ENCODE measurements at places on chromosomes 16 and 17.
A peak's percentile ranks its signal among the peaks of the same experiment; 100 is the strongest.

- no peak for DNase-seq
Observed at GRCh38 chr17:3049705-3050295, 13.6 kb downstream of the OR1D5 start.

DNA sequence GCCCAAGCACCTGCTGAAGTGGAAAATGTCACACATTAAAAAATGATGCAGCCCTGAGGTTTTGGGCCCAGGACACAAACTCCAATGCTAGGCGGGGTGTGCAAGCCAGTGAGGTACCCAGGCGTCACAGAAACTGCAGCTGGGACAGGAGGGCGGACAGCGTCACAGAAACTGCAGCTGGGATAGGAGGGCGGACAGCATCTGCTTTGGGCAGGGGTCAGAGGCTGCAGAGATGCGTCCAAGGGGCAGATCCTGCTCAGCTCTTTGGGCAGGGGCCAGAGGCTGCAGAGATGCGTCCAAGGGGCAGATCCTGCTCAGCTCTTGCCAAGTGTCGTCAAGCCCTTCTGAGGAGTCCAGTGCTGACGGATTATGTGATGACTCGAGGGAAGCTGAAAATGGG lies 43.9 kb upstream of the RCVRN start:
- DNase-seq, result no peak

GRCh38 chr17:34445101-34445500 lies 82.1 kb upstream of the CCL1 start:
- no peak for DNase-seq

DNA sequence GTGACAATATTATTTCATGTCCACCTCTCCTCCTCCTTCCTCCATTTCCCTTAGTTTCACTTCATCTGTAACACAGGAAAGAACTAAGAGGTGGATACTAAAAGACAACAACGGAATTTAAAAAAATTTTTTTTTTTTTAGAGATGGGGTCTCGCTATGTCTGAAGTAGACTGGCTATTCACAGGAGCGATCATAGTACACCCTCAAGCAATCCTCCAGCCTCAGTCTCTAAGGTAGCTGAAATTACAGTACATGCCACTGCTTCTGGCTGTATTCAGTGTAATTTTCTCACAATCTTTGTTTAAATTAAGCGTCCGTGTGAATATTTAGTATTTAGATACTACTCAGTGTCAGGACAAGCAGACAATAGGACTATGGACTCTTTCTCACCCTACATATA lies 35.6 kb downstream of the FBXL20 start:
- DNase-seq, result no peak

GRCh38 chr16:85363881-85364280 lies 249.2 kb upstream of the GSE1 start:
- no peak for DNase-seq

- no peak for DNase-seq
Observed at GRCh38 chr17:12637015-12637414, 28.7 kb upstream of the MYOCD start.

- peak; percentile 54 for DNase-seq
Observed at GRCh38 chr17:79393358-79394052, 217.3 kb downstream of the RBFOX3 start.

DNA sequence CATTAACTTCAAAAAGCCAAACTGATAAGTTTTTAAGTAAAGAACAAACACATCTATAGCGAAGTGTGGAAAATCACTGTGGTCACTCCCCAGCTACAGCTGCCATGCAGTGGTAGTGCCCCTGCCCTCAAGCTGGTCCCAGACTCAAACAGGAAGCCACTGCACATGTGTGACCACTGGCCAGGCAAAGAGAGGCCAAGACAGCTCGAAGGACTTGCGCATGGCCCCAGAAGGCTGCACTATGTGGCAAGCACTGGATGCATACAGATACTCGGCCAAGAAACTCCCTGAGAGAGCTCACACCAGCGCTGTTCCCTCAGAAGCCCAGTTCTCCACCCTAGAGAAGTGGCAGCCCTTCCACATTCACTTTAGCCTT lies 82.4 kb downstream of the ANKRD11 start:
- no peak for DNase-seq

DNA sequence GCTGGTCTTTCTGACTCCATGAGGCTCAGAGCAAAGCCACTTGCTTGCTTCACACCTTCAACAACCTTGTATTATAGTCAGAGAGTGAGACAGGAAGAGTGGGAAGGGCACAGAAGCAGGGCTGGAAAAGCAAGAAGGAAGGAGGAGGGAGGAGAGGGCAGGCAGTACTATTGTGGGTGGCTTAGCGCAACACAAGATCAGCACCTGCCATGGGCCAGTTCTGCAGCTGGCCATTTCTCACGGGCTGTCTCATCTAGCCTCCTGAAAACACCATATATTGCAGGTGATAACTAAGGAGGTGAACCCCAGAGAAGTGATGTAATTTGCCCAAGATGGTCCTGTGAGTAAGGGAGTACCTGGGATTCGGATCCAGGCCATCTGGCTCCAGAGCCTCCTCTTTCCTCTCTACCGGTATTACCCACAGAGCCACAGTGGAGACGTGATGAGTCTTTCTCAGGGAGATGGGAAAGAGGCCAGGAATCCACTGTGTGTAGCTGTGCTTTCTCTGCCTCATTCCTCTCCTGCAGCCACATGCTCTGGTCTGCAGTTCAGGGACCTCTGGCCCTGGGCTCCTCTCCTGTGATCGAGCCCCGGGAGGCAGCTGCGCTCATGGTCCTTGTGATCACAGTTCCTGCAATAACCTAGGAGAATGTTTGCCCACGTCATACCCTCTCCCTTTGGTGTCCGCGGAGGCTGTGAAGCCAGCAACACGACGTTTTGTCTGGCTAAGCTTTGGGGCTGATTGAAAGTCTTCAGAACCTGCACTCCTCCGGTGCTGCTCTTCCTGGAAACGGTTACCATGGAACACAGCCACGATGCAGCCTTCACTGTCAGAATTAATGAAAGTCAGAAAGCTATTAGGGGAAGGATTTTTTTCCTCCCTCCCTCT lies 178.1 kb upstream of the CCL2 start:
- no peak for DNase-seq

DNA sequence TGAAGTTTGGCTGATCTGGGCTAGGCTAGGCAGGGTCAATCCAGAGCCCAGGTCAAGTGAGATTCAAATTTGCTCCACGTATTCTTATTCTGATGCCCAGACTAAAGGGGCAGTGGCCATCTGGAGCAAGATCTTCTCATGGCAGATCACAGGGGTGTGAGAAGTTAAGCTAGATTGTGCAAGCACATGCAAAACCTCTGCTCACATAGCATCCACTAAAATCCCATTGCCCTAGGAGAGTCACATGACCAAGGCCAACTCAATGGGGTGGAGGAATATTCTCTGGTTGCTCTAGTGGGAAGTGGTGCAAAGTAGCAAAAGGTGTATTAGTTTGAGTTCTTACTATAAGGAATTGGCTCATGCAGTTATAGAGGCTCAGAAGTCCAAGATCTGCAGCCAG lies 318.4 kb upstream of the ASIC2 start:
- no peak for DNase-seq

DNA sequence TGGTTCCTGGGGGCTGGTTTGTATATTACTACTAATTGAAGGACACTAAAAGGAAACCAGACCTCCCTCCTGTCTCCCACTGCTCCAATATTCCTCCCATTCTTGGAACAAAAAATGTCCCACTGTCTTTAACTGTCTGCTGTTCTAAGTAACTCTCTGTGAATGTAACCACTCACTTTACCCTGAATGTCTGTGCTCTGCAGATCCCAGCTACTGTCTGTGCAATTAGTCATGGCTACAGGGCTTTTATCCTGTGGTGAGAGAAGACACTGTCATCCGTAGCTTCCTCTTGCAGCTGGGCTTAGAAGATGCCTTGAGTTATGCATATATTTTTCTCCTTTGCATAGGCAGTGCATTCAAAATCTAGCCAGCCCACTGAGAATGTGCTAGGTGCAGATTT lies 853.8 kb downstream of the CDH8 start:
- DNase-seq, result no peak

GRCh38 chr17:44376124-44376523 lies 12.5 kb upstream of the FAM171A2 start:
- DNase-seq, result no peak

DNA sequence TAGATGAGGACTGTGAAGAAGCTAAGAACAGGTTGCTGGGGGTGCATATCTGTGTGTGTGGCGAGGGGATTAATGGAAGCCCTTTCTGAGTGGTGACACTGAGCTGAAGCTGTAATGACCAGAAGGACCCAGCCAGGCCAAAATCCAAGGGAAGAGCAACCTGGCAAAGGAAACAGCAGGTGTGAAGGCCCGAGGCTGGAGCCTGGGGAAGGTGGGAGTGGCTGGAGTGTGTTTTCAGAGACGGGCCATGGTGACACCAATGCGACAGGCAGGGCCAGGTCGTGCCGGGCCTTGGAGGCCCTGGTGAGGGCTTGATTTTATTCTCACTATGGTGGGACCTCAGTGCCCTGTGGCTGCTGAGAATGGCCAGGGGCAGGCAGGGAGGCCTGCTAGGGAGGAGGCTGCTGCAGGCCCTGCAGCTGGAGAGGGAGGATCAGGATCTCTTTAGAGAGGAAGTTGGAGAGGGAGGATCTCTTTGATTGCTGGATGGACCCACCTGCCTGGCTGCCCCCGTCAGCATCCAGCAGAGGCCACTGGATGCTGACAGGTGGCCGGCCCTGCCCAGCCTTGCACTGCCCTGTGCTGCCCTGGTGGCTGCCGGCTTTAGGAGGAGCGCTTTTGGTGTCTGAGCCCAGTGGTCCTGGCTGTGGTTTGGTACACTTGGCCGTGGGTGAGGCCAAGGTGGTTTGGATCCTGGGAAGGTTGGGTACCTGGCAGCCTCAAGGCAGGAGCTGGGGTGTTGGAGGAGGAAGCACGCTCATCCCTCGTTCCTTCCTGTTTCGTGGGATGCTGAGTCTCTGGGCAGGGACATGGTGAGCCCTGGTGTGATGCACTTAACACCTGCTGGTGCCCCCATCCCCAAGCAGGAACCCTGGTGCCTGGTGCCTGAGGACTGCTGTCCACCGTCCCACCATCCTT lies 188.3 kb downstream of the SEC14L1 start:
- peak; percentile 15 for DNase-seq

- DNase-seq, result peak; percentile 66
Observed at GRCh38 chr17:73591296-73592078, 52.8 kb downstream of the SDK2 start.

DNA sequence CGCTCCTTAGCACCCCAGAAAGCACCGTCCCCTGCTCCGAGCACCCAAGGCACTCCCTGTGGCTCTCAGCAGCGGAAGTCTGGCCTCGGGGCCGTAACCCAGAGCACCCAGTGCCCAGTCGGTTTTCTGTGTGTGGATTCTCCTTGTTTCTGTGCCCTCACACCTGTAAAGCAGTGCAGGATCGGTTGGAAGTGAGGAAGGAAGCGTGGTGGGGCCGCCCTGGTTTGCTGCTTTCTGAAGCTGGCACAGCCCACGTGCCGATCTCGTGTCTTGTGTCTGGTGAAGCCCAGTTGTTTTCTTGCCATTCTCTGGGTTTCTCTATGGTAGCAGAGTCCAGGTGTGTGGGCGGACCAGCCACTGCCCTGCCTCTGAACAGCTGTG lies 3.7 kb downstream of the ACSF3 start:
- DNase-seq, result no peak

DNA sequence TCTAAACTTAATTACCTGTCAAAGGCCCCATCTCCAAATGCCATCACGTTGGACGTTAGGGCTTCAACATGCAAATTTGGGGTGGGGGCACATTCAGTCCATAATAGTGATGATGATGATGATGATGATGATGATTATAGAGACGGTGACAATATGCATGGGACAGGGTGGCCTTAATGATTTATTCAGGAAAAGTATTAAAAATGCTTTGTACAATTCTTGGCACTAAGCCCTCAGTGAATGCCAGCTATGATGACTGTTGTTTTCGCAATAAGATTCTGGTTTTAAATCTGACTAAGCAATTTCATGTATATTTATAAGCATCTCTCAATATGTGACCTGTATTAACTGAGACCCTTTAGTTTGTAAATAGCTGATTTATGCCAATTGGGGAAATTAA lies 106.3 kb downstream of the C16orf95 start:
- no peak for DNase-seq

GRCh38 chr17:27295945-27296344 lies 2.0 kb downstream of the WSB1 start:
- DNase-seq, result no peak

DNA sequence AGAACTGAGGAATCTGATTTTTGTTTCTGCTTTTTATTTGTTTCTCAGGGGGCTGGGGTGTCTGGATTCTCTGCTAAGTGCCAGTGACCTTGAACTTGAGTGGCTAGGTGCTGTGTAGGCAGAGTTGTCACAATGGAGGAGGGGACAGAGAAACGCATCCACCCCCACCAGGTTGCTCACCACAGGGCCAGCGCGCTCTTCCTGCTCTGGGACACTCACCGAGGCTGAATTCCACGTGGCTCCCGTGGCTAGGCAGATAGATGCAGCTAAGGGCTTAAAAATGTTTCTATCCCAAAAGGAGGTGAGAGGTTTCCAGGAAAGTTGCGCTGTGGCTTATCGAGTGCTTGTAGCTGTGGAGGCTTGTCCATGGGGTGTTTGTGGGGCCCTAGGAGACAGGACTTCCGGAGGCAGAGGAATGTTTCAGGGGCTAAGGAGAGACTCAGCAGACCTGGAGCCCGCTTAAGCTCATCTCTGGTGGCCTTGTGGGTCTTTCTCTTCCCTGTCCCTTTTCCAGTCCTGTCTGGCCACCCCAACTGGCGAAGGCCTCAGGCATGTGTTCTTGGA lies 36.8 kb downstream of the ADCY7 start:
- no peak for DNase-seq

DNA sequence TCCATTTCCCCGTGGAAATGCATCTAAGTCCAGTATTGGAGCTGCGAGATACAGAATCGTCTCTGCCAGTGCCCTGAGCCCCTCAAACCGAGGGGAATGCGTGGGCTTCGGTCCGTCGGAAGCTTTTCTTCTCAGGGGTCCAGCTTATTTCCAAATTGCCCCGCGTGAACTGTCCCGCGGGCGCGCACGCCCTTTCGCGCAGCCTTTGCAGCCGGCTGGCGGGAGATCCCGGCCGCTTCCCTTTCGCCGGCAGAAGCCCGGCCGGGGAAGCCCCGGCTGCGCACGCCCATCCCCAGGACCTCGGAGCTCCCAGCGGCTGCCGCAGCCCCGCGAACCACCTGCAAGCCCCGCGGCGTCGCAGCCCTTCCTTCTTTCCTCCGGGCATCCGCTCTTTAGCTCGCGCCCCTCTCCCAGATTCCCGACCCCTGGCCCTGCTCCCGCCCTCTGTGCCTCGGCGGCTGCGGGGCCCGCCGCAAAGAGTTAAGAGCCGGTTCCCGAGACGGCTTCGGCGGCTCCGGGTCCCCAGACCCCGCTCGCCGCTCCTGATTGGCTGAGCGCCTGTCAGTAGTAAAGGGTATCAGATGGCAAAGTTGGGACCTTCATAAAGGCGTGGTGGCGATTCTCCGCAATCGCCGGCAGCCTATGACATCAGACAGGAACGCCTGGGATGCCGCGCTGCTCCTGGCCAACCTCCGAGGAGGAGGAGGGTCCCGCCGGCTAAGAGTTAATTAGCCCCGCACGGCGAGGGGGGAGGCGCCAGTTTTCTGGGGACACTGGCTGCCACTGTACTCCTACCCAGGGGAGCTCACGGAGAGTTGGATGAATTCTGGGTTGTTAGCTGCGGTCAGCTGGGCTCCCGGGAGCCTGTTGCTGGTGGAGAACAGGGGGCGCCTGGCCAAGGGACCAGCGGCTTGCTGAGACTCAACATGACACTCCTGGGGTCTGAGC lies at the start of gene MYOCD:
MYOCD (plus strand) TSS at position 628 of the 948 bp plus-strand sequence; CDS start at position 927, 299 bp downstream.
- DNase-seq, result no peak

GRCh38 chr16:87800497-87800896 lies 34.7 kb upstream of the KLHDC4 start:
- no peak for DNase-seq

All from CD4-positive, alpha-beta T cell treated with Interleukin-15 for 1 hour (primary cell).